ENCODE measurements at places on chromosomes 3 and 15.
A peak's percentile ranks its signal among the peaks of the same experiment; 100 is the strongest.

GRCh38 chr15:51982770-51983103 lies 11.2 kb upstream of the LEO1 start:
- no peak for DNase-seq

GRCh38 chr3:170021083-170021482 lies 16.7 kb upstream of the GPR160 start:
- no peak for DNase-seq

DNA sequence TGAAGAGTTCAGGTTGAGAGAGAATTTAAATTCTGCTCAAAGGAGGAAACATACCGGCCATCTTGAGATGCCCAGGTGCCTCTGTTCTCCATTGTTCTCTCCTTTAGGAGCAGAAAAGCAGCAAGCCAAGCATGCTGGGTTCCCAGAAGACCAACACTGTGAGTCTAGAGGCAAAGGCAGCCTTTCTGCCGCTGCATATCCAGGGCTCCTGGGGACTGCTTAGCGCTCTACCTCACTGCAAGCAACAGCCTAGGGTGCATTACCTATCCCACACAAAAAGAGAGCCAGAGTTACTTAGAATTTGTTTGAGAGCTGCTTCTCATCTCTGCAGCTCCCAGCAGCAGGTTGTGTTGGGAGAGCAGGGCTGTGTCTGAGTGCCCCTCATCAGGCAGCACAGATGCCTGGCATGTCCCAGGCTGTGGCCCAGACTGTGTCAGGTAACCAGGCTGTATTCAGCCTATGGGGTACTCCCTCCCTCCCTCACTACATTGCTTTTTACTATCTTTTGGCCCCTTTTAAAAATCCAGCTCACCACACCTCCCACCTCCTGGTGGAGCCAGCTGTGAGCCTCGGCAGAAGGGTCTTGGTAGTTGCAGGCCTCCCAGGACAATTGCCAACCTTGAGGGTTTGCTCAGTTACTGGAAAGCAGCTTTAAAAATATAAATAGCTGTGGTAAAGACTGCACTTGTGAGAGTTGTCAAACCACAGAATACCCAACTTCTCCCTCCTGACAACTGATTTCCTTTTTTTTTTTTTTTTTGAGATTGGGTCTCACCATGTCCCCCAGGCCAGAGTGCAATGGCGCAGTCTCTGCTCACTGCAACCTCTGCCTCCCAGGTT lies 30.2 kb downstream of the BCL2L10 start:
- DNase-seq = no peak

DNA sequence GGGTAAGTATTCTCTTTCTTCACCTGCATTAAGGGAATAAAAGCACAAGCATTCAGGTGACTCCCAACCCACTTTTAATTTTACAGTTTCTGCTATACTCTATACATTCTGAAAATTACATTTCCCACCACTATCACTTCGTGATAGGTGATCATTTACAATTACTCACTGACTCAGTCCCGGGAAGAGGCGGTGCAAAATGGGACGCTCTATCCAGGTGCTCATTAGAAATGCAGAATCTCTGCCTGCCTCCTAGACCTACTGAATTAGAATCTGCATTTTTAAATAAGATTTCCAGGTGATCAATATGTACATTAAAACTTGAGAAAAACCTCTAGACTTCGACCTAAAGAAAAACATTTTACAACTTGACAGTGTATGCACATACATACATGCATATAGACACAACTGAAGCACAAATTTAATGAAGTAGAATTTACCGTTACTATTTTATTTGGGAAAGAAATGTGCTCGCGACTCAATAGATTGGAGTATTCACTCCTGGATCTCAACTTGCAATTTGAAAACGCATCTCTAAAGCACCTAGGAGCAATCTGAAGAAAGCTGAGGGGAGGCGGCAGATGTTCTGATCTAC lies 598 bp upstream of the TGFBR2 start:
- no peak for DNase-seq

DNA sequence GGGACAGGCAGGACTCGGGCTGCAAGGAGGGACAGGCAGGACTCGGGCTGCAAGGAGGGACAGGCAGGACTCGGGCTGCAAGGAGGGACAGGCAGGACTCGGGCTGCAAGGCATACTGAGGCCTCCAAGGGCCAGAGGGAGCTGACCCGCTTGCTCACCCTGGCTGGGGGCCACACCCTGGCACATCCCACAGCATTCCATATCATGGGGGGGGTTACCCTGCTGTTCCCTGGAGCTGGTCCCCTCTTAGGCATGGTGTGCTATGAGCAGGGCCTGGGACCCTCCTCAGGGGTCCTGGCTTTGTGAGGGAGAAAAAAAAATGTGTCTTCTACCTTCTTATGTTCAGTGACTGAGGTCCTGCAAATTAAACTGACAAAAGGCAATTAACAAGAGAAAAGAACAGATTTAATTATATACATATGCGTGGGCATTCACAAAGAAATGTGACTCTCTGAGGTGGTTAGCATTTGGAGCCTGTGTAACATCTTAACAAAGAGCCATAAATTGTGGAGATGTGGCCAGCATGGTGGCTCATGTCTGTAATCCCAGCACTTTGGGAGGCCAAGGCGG lies 97.6 kb upstream of the ALDH1A3 start:
- DNase-seq = no peak

DNA sequence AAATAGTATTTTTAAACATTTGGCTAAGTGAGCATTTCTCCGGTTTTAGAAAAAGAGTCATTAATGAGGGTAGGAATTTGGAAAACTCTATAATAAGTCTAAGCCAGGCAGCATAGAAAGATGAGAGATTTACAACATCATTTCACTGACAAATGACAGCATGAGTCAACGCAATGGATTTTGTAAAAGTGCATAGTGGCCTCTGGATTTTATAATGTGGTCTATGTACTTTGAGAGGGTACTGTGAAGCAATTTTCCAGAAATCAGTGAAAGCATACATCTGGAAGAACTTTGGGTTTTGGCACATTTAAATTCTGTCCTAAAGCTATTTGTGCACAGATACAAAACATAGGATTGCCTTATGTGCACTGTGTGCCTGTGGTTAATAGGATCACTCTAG lies 130.8 kb upstream of the CCNL1 start:
- DNase-seq = no peak

DNA sequence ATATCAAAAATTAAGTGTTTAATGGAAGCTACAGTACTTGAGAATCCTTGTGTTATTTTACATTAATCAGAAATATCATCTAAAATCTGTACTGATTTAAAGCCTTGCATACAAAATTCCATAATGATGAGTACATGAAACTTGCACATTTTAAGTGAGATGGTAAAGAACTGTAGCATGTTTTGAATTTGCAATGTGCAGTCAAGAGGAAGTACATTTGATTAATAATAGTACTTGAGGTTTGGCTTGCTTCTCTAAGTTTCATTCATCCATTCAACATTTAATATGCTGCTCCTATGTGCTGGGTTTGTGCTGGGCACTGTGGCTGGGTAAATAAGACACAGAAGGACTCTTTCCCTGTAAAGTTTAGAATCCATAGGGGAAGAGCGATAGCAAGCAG lies 332.3 kb downstream of the CNTN3 start:
- no peak for DNase-seq

DNA sequence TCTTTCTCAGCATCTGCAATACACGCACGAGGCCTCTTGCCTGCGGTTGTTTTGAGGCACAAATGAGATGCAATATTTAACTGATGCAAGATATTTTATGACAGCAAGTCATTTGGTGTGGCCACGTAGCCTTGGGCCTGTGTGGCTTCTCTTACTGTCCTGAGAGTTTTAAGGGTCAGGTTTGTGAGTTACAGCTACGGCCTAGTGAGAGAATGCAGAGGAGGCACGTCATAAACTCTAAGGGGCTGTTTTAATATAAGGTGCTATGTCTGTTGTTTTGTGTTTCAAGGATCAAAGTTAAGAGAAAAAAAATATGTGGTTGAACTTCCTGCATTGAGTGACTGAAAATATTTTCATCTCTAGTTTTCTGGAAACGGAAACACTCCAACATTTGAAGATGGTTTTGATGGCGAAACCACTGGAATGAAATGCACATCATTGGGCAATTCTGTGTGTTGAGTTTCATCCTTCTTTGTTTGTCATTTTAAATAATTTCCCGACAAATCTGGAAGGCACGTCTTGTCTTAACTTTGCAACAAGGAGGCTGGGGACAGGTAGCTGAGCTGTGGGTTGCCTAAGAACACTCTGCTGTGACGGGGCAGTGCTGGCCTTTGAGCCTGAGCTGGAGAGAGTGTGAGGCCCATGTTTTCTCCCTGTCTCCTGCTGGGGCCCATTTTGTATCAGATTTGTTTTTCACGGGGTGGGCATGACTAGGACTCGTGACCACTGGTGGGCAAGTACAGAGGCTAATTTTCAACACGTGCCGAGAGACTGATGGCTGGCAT lies 5.1 kb downstream of the APBA2 start:
- no peak for DNase-seq

DNA sequence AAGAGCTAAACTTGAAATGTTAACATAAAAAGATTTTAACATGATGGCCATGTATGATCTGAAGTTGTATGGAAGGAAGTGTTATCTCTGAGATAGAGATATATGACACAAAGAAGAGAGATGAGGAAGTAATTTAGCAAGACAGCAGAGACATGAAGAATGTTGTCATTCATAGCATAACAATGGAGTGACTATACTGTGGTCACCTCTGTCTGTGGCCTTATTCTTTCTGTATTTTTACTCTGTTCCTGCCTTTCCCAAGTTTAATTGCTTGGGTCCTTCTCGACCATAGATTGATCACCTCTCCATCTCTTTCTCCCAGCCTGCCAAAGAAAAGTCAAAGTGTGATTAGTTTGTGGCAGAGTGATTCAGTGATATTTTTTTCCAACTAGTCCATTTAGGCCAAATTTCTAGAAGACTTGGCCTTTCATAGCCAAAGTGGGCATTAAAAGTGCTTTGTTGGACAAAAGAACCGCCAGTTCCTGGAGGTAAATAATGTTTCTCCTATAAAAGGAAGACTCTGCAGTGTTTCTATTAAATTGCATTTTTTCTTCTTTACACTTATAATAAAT lies 711.9 kb downstream of the CADM2 start:
- no peak for DNase-seq

- no peak for DNase-seq
These were observed 2.8 kb downstream of the CDAN1 start for GRCh38 chr15:42734076-42734672.

- no peak for DNase-seq
These were observed 117.0 kb downstream of the IMPG2 start for GRCh38 chr3:101203411-101203810.

DNA sequence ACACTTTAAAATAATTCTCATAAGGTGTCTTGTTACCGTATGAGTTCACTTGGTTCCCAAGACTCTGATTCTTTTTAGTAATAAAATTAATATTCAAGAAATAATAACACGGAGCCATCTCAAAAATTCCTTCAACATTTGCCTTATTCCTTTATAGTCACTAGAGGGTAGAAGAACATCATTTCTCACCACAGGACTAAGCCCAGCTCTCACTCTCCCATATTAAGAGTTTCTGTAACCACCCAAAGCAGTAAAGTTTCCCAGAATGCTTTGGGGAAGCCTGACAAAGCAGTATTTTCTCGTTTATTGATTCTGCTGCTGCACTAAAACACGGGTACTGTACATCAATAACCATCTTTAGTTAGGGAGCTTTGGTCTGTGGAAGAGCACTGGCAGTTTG lies 114.9 kb downstream of the MCTP2 start:
- DNase-seq = no peak

DNA sequence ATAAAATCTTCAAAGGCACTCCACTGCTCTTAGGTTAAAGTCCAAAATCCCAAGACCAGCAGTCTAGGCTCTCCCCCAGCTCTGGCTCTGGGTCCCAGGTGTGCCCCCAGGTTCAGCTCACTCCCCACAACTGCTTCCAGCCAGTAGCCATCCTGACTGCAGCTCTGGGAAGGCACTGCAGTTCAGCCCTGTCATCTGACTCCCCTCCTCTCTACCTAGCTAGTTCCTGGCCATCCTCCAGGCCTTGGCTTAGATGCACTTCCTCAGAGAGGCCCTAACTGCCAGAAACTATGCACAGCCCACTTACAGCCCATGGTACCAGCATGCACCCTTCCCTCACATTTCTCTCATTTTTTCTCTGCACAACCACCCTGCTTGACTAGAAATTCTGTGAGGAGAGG lies 25.5 kb downstream of the TBC1D2B start:
- DNase-seq = no peak

GRCh38 chr3:151037746-151038477 lies 47.6 kb upstream of the MED12L start:
- no peak for DNase-seq

DNA sequence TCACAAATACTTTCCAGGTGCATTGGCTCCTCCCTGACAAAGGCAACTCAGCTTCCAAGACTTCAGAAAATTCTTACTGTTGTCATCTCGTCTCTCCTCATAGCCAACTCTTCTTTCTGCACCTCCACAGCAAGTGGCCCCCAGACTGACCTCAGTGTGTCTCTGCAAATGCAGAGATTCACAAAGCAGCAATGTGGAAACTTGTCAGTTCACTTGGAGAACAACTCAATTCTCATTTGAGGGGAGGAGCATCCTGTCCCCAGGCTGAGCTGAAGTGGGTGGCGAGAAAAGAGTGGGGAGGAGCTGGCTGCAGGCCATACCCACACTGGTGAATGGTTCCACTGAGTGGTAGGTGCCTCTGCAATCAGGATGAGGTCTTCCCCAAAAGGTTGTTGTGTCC lies 248.7 kb upstream of the IL12A start:
- DNase-seq = no peak

GRCh38 chr3:157059181-157059580 lies 100.8 kb downstream of the CCNL1 start:
- DNase-seq = no peak

GRCh38 chr3:140715035-140715434 lies 37.2 kb downstream of the TRIM42 start:
- no peak for DNase-seq

DNA sequence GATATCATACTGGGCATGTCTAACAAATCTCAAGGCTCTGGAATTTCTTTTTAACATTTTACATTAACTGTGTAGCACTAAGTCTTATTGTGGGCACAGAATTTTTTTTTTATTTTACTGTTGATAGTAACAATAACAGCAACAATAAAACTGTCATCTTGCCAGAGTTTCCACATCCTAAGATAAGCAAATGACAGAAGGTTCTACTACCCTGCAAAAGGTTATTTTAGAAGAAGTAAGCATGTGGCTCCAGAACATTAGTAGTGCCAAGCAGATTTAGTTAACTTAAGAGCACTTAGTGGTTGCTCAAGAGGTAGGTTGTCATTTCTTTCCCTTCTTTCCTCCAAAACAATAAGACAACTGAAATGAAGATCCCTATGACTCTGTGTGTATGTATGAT lies 743.0 kb upstream of the CBLB start:
- DNase-seq = no peak

- DNase-seq = no peak
These were observed 28.2 kb upstream of the OR4F6 start for GRCh38 chr15:101775136-101775535.

- DNase-seq = no peak
These were observed 317.6 kb upstream of the UMPS start for GRCh38 chr3:124412644-124413043.

GRCh38 chr3:183513046-183513706 lies 42.3 kb downstream of the KLHL6 start:
- DNase-seq = peak; percentile 50
